ENCODE measurements at places on chromosomes 13 and 19. TPM values are rescaled to one million over a fixed set of nuclear protein-coding genes. Genes with fewer than 3 reads are reported as not detected.

DNA sequence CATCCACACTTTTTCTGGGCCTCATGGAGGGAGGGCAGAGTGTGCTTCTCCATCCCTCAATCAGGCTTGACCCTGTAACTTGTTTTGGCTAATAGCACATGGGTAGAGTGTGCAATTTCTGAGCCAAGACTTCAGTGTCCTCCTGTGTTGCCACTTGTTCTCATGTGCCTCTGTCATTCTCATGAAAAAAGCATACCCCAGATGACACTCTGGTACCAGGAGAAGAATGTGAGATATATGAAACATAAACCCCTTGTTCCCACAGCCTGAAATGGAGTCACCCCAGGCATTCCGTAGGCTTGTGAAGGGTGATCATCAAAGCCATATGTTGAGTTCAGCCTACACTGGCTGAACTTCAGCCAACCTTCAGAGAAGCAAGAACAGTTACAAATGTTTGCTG lies 239.2 kb upstream of the MIR17HG start:
- no peaks in the 10 kb centered on the region for H3K4me1 ChIP-seq
- DNase-seq = no peak
- H3K4me3 ChIP-seq = no peak overlapping the region
- H3K27me3 ChIP-seq = no peaks in the 10 kb centered on the region
- H3K27ac ChIP-seq = no peak overlapping the region

- no peak overlapping the region for H3K4me3 ChIP-seq
- no peak overlapping the region for H3K27ac ChIP-seq
- no peaks in the 10 kb centered on the region for H3K27me3 ChIP-seq
- H3K36me3 ChIP-seq = no peaks in the 10 kb centered on the region
- H3K4me1 ChIP-seq = peaks cover 29% of the 10 kb centered on the region
Observed at GRCh38 chr13:20550799-20551198, 16.2 kb upstream of the IFT88 start.

GRCh38 chr13:94243551-94243950 lies 235.9 kb downstream of the DCT start:
- H3K27ac ChIP-seq = no peak overlapping the region
- H3K27me3 ChIP-seq = no peaks in the 10 kb centered on the region
- no peaks in the 10 kb centered on the region for H3K4me1 ChIP-seq
- no peak overlapping the region for H3K4me3 ChIP-seq
- H3K36me3 ChIP-seq = no peaks in the 10 kb centered on the region
- DNase-seq = no peak

DNA sequence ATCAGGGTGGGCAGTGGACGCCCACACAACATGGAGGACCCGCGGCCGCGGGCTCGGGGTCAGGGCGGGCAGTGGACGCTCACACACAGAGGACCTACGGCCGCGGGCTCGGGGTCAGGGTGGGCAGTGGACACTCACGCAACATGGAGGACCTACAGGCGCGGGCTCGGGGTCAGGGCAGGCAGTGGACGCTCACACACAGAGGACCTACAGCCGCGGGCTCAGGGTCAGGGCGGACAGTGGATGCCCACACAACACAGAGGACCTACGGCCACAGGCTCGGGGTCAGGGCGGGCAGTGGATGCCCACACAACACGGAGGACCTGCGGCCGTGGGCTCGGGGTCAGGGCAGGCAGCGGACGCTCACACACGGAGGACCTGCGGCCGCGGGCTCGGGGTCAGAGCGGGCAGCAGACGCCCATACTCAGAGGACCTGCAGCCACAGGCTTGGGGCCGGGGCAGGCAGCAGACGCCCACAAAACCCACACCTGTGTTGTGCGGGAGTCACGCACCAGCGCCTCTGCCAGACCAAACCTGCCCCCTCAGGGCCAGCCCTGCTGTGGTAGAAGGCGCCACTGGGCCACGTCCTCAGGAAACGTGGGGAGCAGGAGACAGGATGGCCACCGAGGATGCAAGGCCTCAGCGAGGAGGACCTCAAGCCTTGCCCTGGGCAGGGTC lies 27.6 kb upstream of the C13orf46 start:
- H3K36me3 ChIP-seq = no peaks in the 10 kb centered on the region
- peak overlapping the region; percentile 23 for H3K27ac ChIP-seq
- H3K4me1 ChIP-seq = peaks cover 13% of the 10 kb centered on the region
- no peak for DNase-seq

DNA sequence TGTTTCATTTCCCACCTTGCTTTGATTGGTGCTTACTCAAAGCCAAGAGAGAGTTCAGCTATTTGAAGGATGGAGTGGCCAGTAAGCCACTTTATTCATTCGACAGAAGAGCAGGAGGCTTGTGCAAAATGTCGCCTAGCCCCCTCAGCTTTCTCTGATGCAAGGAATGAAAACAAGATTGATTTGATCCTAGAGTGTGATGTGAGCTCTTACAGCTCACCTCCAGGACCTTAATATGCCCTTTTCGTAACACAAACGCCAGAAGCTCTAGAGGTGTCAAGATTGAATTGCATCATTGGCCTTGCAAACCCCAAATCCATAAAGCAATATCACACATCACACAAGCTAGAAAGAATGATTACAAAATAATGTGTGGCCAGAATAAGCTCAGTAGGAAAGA lies 36.4 kb downstream of the TEX29 start:
- no peaks in the 10 kb centered on the region for H3K27me3 ChIP-seq
- H3K27ac ChIP-seq = no peak overlapping the region
- no peaks in the 10 kb centered on the region for H3K36me3 ChIP-seq
- DNase-seq = no peak

DNA sequence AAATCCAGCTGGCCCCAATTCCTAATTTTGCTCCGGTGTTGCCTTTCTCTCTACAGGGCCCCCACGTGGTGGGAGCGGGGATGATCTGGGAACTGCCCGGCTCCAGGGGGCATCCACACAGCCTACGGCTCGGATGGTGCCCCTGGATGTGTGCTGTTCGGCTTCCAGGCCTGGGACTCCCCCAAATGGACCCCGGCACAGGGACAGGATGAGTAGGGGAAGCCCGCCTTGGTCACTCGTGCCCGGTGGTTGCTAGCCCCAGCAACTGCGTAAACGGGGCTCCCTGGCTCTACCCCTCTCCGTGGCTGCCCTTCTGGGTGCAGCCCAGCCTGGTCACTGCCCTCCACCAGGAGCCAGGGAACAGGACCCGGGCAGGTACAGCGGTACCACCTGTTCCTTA lies 111.5 kb downstream of the TEX26 start:
- no peak overlapping the region for H3K27ac ChIP-seq
- no peaks in the 10 kb centered on the region for H3K36me3 ChIP-seq
- no peak overlapping the region for H3K4me3 ChIP-seq
- H3K27me3 ChIP-seq = no peaks in the 10 kb centered on the region

DNA sequence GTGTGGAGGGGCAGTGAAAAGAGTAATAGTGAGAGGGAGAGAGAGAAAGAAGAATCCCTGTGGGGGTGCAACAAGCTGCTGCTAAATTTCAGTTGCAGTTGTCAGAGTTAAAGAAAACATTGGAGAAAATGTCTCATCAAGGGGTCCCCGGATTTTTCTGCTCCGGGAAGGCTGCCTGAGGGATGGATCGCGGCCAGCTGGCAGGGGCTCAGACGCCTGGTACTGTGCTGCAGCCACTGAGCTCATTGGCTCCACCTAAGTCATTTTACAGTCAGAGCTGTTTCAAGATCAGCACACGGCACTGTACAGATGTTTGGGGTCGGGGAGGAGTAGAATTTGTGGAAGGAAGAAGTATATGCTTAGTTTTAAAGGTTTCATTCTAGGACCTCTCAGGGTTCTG lies 106.2 kb downstream of the SHISA2 start:
- H3K27me3 ChIP-seq = no peaks in the 10 kb centered on the region
- H3K27ac ChIP-seq = no peak overlapping the region
- no peak overlapping the region for H3K4me3 ChIP-seq
- no peak for DNase-seq
- no peaks in the 10 kb centered on the region for H3K4me1 ChIP-seq

DNA sequence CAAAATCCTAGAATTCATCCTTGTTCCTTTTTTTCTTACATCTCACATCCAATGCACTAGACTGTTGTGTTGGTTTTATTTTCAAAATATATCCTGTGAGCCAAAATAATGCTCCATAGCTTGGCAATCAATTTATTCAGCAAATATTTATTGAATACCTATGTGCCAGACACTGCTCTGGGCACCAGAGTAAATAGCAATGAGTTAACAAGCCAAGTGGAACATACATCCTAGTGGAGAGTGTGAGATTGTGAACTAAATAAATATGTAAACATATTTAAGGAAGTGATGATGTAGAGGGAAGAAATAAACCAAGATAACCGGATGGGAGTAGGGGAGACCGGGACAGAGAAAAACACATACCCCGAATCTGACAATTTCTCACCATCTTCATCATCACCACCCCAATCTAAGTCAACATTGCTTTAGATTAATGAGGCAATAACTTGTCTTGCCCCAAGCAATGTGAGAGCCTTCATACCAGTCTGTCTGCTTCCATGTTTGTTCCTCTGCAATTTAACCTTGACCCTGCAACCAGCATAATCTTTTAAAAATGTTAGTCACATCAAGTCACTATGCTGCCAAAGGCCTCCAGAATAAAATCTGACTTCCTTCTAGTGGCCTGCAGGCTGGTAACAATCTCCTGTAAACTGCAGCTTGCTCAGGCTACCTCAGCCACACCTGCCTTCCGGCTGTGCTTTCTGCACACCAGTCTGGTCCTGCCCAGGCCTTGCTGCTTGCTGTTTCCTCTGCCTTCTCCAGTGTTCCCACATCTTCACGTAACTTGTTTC lies 199.2 kb downstream of the DLEU7 start:
- DNase-seq = no peak
- no peaks in the 10 kb centered on the region for H3K4me1 ChIP-seq
- no peak overlapping the region for H3K4me3 ChIP-seq
- H3K27ac ChIP-seq = no peak overlapping the region
- no peaks in the 10 kb centered on the region for H3K36me3 ChIP-seq
- no peaks in the 10 kb centered on the region for H3K27me3 ChIP-seq

DNA sequence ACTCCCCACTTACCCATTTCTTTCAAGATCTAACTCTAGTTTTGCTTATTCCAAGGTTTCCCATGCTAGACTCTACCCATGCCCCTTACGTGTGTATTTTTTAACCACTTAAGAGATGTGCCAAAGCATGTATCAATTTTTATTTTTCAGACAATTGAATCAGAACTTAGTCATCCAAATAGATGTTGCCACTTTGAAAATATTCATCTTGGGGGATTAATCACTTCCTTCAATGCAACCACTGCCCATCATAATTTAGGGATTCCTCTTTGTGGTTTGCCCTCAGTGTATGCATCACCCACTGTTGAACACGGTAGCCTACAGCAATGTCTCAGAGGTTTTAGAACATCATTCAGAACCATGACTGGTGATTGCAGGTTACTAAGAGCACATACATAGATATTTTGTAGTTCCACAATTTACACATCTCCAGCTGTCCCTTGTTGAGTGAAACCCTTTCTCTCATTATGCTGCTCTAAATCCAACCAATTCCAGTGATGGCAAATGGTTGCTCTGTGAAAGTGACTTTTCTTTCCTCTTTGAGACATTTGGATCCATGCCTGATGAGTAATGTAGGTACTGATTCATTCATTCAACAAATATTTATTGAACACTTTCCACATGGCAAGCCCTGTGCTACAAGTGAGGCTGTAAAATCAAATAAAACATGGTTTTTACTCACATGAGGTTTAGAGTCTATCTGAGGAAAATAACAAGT lies 60.6 kb upstream of the SERP2 start:
- no peak for DNase-seq
- H3K36me3 ChIP-seq = no peaks in the 10 kb centered on the region
- no peak overlapping the region for H3K4me3 ChIP-seq

DNA sequence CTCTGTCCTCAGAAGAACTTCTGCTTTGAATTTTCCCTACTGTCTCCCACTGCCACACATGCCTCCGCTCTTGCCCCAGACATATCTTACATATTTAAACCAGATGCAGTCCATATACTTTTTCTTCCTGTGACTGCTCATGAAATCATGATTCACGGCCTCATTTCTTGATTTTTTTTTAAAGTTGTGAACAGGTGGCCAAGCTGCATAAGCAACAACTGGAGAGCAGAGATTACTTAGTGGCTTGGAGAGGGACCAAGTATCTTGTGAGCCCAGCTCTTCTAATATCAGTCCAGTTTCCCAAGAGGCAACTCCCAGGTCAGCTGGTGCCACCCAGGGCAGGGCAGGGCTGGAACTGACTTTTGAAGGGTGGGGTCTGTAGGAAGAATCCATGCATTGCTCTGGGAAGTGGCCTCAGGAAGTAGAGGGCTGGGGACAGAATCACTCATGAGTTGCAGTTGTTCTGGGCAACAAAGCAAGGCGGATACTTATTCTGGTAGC lies 152.4 kb downstream of the LMO7 start:
- H3K4me3 ChIP-seq = no peak overlapping the region
- H3K27me3 ChIP-seq = no peaks in the 10 kb centered on the region
- no peaks in the 10 kb centered on the region for H3K36me3 ChIP-seq
- peaks cover 6% of the 10 kb centered on the region for H3K4me1 ChIP-seq

DNA sequence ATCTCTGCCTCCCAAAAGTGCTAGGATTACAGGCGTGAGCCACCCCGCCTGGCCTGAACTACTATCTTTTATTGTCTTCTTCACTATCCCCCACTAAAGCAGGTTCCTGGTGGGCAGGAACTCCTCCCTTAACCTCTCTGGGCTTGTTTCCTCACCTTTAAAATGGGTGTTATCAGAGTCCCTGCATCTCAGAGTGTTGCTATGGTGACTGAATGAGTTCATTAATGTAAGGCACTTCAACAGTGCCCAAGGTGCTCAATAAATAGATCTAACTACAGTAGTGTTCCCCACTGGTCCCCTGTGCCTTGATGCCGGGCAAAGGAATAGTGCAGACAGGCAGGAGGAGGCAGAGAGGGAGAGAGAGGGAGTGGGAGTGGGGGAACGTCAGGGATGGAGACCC lies 20.5 kb downstream of the CCDC97 start:
- peaks cover 38% of the 10 kb centered on the region for H3K4me1 ChIP-seq
- no peak overlapping the region for H3K27ac ChIP-seq
- H3K4me3 ChIP-seq = no peak overlapping the region

- DNase-seq = no peak
- no peaks in the 10 kb centered on the region for H3K36me3 ChIP-seq
- peak overlapping the region; percentile 88 for H3K27ac ChIP-seq
- no peak overlapping the region for H3K4me3 ChIP-seq
Observed at GRCh38 chr19:49340865-49341718, 5.9 kb downstream of the CD37 start.

DCLK1 gene
- total RNA-seq = 44.5 TPM

PGLYRP1 gene
- not detected for total RNA-seq

RFXAP gene
- total RNA-seq = 6.9 TPM

JOSD2 gene
- 41.6 TPM for total RNA-seq

ZNF626 gene
- total RNA-seq = 15.7 TPM

DOCK9 gene
- total RNA-seq = 254 TPM
